Fibroblast of villous mesenchyme (primary cell): ENCODE measurements at places on chromosomes 12 and 14. TPM values are rescaled to one million over a fixed set of nuclear protein-coding genes. Genes with fewer than 3 reads are reported as not detected.

RPL36AL gene
- 175 and 217 TPM in 2 replicates for total RNA-seq

DNA sequence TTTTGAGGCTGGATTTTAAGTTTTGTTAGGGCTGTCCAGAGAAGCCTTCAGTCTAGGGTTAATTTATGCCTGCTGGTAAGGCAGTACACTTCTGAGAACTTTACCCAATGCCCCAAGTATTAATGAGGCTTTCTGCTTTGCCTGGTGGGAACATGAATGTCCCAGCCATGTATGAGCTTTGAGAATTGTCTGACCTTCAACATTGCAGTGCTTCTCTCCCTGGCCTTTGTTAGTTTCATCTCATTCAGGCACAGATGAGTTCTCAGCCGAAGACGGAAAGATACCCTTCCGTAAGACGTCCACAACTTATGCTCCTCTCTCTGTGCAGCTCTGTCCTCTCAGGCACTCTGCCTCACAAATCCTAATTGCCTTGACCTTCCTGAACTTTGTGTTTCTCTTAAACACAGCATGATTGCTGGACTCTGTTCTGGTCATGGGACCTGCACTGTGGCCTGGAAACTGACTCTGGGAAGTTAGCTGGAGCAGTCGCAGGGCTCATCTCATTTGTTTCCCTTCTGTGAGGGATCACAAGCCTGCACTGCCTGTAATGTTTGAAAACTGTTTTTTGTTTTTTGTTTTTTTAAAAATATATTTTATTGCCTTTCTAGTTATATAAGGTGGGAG is 15.7 kb downstream of the CHPT1 start:
- DNase-seq: peak; percentile 72

- DNase-seq: peak; percentile 89
Measured at GRCh38 chr12:89244536-89244935, 107.8 kb downstream of the DUSP6 start.

DNA sequence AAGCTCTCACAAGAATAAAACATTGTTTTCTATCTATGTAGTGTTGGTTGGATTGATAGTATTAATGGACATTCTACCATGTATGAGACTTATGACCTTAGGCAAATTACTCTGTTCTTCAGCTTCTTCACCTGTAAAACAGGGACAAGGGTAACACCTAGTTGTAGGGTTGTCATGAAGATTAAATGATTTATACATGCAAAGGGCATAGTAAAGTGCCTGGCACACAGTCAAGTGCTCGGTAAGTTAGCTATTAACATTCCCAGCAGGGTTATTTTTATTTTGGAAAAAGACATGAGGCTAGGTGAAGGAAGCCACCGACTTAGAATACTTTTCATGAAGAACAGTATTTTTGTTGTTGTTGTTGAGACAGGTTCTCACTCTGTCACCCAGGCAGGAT is 71.2 kb upstream of the PLXNC1 start:
- DNase-seq: no peak

DNA sequence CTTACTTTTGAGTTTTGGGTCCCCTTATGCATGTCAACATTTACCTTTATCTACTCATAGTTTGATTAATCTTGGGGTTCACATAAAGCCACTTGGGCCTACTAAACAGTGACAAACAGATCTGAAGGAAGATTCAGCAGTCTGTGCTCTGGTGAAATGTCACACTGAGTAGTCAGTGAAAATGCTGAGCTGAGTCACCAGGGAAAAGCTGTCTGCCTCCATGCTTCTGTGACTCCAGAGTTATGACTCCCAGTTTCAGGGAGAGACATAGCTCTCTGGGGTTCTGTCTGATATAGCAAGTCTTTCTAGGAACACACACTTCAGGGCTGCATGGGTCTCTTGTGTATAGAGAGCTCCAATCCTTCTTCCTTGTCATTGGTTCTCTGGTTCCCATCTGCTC is 406.3 kb upstream of the FAR2 start:
- no peak for DNase-seq
